ENCODE measurements at places on chromosomes 13 and 19. TPM values are rescaled to one million over a fixed set of nuclear protein-coding genes. Genes with fewer than 3 reads are reported as not detected.

The WDR88 gene
- 0.34 TPM for polyA plus RNA-seq

DNA sequence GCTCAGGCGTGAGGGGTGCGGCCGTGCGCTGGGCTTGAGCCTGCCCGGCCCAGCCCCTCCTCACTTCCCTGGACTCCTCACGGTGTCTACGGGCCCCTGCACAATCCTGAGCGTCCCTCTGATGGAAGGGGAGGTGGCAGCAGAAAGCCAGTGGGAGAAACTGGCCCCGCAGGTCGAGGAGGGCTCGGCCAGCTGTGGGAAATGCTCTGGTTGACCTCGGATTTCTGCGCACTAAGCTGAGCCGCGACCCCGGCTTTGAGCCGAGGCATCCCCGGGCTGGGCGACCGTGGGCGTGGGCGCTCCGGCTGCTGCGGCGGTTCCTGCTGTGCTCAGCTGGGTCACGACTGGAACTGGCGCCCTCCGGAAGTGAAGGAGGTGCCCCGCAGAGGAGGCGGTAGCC lies 70.1 kb downstream of the ZNF208 start:
- no peak for DNase-seq

DNA sequence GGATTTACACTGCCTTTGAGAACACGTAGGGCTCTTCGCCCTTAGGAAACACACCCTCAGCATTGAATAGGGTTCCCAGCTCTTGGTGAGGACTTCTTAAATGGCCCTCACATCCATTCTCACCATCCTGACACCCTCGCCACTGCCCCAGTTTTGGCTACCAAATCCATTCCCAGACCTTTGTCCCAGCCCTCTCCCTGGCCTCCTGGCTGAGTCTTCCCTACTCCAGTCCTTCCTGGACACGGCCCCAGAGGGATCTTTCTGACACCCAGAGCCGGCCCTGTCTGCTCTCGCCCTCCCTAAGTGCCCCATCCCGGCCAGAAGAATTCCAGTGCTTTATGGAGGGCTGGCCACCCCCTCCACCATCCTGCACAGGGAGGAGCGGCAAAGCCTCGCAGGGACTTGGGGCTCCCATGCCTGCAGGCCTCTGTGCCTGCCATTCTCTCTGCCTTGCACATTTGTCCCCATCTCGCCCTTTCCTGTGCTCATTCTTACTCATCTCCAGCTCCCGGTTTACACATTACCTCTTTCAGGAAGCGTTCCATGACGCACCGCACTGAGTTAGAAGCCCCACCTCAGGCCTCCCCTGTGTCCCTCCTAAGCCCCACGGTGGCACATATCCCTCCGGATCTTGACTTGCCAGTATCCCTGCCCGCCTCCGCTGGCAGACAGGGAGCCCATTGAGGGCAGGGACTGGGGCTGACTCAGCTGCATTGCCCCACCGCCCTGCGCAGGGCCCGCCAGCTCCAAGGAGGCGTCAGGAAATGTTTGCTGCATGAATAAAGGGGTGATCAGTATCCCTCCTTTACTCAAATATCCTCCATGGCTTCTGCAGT lies 11.0 kb upstream of the KLK14 start:
- DNase-seq = no peak

The ICAM4 gene
- polyA plus RNA-seq = 4.2 TPM

DNA sequence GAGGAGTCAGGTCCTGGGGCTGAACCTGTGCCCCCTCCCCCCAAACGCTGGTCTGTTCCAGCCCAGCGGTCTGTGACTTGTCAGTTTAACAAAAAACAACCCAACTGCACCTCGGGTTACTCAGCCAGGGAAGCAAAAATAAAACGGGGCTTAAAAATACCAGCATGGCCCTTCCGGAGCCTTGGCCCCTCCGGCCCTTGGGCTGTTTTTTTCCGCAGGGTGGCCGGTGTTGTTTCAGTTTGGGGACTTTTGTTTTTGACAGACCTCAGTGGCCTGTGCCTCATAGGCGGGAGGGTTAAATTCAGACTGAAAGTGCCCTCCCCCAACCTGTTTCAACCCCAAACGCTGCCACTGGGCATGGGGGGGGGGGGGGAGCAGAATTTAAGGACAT lies 4.0 kb downstream of the TCF3 start:
- DNase-seq = peak; percentile 84

All from GM12878 (cell line).